OCI-LY7 (cell line): ENCODE measurements at places on chromosomes 12 and 14. TPM values are rescaled to one million over a fixed set of nuclear protein-coding genes. Genes with fewer than 3 reads are reported as not detected.

Gene POTEM
- total RNA-seq = 0.98 and 1.0 TPM in 2 replicates

Gene SIX6
- not detected in 2 replicates for total RNA-seq

Gene TMEM179
- not detected in 2 replicates for total RNA-seq

Gene NKX2-1
- total RNA-seq = not detected in 2 replicates

Gene NEUROD4
- total RNA-seq = not detected in 2 replicates
